ENCODE measurements at places on chromosomes 3 and 15.

DNA sequence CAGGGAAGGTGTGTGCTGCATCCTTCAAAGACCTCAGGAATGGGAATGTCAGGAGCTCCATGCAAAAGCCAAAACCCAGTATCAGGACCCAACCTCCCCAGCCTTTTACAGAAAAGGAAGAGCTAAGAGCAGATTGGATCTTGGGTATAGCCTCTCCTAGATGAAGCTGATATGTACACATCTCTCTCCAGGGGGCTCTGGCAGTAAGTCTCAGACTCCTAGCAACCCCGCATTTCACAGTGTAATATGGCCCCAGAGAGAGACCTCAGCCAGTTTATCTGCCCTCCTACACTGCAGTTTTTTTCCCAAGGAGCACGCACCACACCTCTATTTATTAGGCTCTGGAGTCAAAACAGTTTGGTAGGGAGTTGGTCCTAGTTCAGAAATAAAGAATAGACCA, 88.2 kb downstream of the RBPMS2 start:
- DNase-seq: no peak

DNA sequence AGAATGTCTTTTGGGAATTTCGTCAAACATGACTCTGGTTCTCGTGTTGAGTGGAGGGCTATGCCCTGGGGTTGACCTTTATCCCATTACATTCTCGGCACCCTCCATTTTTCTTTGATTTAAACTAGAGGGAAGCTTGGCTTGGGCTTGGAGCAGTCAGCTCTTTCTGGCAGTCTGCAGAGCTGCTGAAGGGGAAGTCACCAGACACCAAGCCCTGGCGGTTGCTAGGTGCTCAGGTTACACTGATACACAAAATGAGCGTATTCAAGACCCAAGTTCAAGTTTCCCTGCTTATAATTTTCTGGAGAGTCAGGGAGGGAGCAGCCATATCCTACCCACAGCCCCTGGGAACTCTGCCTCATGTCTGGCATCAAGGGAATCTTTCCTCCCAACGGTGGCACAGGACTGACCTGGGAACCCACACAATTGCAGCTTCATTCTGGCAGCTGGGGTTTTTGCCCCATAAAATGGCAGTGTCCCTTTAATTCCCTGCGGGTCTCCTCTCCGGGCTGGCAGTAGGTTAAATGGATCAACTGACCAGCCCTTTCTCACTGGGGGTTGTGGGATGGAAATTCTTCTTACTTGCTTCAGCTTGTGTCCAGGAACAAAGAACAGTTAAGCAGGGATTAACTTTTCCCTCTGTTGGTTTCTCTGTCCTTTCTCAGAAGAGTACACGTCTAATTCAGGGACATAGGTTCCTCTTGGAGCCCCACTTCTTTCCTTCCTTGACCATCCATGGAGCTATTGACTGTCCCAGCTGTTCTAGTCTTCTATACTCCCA, 110.0 kb upstream of the DLG1 start:
- peak; percentile 55 for DNase-seq

GRCh38 chr3:167669699-167670098, 16.0 kb upstream of the WDR49 start:
- no peak for DNase-seq

DNA sequence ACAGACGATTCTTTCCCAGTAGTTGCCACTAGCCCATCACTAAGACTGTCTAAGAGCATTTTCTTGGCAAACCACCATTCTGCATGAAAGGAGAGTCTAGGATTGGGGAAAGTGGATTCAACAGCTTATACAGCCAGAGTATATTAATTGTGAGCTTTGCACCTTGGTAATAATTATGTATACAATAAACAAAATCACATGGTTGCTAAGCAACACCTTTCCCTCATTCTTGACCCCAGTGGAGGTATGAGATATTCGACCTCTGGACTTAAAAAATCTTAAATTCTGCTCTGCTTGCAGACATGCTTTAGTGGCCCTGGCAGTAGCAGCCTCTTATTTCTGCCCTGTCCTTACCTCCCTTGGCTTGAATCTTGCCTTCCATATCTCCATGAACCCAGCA, 73.1 kb downstream of the PPP2R3A start:
- DNase-seq: no peak

DNA sequence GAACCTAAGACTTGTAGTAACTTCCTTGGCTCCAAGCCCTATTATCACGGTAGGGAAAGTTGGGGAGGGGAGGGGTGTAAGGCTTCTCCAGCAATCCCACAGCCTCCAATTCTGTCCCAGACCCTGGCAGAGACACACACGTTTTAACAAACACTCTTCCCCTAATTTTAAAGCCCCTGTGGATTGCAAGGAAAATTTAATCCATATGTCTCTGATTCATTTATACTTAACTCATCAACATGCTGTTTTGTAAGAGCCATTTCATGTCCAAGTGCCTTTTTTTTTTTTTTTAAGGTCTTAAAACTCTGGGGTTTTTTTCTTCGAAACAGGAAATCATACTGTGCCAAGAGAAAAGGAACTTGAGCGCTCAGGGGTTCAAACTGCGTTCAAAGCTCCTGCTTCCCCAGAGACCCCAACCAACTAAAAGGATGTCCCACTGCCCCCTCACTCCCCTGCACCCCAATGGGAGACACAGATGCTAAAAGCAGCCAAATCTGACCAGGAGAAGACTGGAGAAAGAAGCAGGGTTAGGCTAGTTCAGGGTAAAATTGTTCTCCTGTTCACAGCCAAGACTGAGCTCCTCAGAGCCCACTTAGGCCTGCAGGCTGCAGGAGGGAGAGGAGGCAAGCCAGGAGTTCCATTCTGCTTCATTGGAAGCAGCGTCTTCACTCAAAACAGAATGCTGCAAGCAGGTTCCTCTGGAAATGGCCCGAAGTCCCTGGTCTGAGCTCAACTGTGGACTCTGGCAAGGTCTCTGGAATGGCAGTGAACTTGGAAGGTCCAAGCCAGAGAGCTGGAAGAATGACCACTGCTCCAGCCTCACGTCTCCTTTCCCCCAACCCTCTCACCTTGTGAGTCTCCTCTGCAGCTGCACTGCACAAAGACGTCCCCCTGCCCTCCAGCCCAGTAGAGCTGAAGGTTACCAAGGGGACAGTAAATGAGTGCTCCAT, 172.5 kb downstream of the NTRK3 start:
- no peak for DNase-seq

- DNase-seq: no peak
These were observed 253.1 kb upstream of the TRIM42 start for GRCh38 chr3:140424726-140425125.

GRCh38 chr3:35528728-35529127, 110.6 kb upstream of the ARPP21 start:
- DNase-seq: no peak

GRCh38 chr15:79403501-79403900, 28.6 kb upstream of the MINAR1 start:
- DNase-seq: no peak

- DNase-seq: peak; percentile 64
These were observed 200.3 kb upstream of the UMPS start for GRCh38 chr3:124529826-124530571.

GRCh38 chr3:37605572-37606153, 256.0 kb upstream of the CTDSPL start:
- no peak for DNase-seq

- DNase-seq: no peak
These were observed 8.5 kb downstream of the ISL2 start for GRCh38 chr15:76344893-76345582.
